ENCODE measurements at places on chromosomes 3 and 15.

GRCh38 chr15:35170207-35170606 is 85.1 kb upstream of the NANOGP8 start:
- DNase-seq, result no peak

GRCh38 chr3:108222853-108223565 is 785 bp upstream of the IFT57 start:
- no peak for DNase-seq

- DNase-seq, result no peak
Measured at GRCh38 chr3:184712248-184713039, 580 bp upstream of the MAGEF1 start.

- DNase-seq, result no peak
Measured at GRCh38 chr3:156837115-156837514, 11.0 kb downstream of the LEKR1 start.

DNA sequence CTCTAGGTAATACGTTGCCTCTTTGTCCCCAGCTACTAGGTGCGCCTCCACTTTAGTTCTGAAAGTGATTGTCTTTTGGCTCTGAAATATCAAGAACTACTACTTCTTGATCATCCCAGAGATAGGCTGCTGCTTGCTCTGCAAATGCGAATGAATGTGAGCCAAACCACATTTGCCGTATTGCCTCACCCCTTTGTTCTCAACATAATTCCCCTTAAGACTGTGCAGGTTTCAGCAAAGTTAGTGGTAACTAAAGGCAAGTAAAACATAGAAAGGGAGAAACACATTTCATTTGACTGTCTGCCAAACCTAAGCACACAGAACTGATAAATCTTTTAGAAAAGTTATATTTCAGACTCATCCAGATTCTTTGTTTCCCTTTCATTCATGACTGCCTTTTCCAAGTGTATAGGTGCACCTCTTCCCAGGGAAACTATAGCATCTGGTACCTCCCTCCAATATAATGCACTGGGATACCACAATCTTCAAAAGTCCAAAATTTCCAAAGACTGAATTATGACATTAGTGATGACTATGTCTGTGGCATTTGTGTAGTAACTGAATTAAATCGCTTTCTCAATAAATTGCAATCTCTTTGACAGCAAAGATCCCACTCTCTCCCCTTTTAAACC is 720.6 kb upstream of the CBLB start:
- DNase-seq, result no peak
